Smooth muscle cell of the brain vasculature (primary cell): ENCODE measurements at places on chromosomes 6 and 20.

DNA sequence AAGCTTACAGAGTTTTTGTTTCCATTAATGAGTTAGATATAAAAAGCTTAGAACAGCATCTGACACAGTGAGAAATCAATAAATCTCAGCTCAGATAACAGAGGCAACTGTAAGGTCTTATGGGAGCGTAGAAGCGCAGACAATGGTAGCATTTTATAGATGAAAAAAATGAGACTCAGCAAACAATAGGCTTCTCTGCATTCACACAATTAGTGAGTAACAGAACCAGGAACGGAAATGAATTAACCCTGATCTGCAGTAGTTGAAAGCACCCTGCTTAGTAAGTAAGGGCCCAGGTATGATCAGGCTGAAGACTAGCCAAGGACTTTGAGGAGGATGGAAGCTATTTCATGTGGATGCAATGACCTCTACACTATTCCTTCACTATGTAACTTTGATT lies 147.2 kb upstream of the EYA4 start:
- no peak for DNase-seq

DNA sequence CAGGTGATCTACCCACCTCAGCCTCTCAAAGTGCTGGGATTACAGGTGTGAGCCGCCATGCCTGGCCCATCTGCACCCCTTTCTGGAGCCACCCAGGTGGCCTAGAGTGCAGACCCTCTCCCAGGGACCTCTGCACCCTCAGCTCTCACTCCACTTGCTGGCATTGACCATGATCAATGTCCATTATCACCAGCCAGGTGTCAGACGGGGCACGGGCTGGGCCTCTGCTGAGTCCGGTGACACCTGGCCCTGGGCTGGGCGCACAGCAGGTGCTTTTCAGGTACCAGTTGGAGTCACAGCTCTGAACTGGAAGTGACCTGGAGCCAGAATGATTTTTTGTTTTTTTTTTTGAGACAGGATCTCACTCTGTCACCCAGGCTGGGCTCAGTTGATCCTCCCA lies 91.8 kb upstream of the PMEPA1 start:
- DNase-seq, result no peak

DNA sequence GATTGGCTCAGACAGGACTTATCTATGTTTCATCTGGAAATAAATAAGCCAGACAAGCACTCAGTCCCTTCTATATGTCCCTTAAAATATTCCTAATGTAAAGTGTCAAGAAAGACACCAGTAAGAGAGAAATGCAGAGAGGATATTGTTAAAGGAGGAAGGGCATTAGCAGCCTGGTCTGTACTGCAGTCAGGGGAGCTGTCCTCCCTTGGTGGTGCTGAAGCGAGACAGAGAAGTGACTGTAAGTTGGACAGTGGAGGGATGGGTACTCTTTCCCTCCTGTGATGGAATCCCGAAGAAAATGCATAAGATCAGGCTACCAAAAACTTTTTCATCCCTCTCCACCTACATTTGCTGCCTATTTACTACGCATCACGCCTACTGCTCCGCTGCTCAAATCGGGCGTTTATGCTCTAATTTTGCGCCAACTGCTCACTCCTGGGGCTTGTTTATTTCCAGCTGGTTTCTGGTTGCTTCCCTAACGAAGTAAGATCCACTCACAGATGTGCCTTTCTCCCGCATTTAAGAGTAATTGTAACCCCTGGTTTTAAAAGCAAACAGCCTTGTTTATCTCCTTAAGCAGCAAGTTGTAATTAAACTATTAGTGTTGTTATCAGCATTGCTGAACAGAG lies 35.2 kb downstream of the PHACTR1 start:
- peak; percentile 18 for DNase-seq

DNA sequence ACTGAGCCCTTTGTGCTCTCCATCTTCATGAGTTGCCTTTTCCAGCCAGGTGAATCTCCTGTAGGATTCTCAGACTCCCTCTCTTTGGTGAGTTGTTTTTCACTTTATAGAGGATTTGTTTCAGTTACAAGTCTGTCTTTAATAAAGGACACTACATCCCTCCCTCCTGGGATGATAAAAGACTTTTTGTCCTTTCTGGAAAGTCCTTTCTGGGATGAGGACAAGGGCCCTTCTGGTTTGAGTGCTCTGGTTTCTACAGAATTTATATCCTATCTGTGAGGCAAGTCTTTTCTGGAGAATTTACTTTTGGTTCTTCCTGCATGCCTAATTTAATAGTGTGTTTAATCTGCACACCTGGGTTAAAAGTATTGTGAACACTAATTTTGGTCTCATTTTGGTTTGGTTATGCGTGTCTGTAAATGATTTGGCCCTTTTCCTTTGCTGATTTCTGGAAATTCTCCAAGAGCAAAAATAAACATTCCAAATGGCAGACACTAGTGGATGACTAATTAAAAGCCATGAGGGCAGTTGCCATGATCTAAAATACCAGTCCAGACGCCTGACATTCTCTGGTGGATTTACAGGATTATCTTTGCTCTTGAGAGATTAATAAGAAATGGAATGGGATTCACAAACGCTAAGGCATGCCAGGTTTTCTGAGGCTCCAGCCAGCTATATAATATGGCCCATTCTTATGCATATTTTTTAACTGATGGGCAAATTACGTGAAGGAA lies 44.8 kb downstream of the TCP11 start:
- DNase-seq, result no peak

DNA sequence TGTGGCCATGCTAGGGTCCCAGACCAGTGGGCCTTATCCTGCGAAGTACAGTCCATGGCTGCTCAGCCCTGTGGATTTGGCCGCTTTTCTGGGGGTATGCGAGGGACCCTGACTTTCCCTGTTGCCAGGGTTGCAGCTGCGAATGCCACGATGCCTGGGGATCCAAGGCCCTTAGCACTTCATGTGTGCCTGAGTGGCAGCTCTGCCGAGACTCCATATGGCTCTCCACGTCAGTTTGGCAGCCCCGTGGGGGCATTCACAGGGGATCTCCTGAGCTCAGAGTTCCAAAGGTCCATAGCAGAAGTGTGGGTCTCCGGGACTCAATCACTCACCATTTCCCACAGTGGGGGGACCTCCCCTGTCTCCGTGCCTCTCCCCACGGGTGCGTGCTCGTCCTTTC lies 319.5 kb downstream of the DOK5 start:
- no peak for DNase-seq
